ENCODE measurements at places on chromosomes 13 and 19.

DNA sequence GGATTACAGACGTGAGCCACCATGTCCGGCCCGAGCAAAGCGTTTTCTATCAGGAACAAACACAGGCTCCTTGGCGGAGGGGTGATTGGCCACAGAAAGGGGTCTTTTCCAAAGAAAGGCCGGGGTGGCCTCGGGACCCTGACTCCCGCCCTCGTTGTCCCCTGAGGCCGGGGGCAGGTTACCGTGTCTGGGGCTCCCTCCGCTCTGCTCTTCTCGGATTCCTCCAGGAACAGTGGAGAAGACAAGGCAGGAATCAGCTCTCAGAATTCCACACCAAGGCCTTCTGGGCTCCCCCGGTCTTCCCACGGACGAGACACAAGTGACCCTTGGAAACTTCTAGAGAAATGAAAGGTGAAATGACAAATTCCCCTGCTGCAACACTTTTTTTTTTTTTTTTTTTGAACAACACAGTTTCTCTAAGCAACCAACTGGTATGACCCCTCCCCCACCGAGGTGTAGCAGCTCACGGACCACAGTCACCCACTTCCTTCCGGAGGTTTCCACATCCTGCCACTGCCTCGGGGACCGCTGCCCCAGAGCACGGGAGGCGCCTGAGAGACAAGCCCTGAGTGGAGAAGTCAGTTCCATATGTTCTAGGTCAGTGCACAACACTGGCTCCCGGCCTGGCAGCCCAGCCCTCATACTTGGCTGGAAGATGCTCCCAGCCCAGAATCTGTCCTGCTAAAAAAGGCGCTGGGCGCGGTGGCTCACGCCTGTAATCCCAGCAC lies 11.0 kb downstream of the MOB3A start:
- peak; percentile 85 for DNase-seq

DNA sequence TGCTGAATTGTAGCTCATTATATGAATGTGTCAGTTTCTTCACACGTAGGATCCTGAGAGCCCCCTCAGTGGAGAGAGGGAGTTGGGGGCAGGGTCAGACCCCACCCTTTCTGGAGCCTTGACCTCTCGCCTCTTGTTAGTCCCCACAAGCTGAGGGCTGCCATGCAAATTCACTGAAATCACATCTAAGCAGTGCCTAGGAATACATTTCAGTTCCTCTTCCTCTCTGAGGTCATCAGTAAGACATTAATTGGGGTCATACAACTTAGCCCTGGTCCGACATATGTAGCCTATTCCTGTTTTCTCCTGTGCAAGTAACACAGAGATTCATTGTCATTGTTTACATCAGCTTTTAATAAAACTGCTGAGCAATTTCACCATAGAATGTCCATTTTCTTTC lies 30.0 kb downstream of the MYO9B start:
- DNase-seq: no peak

DNA sequence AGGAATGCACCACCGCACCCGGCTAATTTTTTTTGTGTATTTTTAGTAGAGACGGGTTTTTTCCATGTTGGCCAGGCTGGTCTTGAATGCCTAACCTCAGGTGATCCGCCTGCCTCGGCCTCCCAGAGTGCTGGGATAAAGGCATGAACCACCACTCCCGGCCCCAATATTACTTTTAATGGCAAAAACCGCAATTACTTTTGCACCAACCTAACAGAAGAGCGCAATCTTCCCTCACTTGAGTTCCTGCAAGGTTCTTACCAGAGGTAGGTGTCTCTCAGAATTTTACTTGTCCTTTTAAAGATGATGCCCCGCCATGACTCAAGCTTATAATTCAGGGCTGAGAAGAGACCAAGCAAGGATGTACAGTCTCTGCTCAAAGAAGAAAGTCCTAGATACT lies 1774.1 kb upstream of the PCDH20 start:
- DNase-seq: no peak

GRCh38 chr19:50601407-50602088 lies 33.3 kb upstream of the LRRC4B start:
- DNase-seq: no peak

DNA sequence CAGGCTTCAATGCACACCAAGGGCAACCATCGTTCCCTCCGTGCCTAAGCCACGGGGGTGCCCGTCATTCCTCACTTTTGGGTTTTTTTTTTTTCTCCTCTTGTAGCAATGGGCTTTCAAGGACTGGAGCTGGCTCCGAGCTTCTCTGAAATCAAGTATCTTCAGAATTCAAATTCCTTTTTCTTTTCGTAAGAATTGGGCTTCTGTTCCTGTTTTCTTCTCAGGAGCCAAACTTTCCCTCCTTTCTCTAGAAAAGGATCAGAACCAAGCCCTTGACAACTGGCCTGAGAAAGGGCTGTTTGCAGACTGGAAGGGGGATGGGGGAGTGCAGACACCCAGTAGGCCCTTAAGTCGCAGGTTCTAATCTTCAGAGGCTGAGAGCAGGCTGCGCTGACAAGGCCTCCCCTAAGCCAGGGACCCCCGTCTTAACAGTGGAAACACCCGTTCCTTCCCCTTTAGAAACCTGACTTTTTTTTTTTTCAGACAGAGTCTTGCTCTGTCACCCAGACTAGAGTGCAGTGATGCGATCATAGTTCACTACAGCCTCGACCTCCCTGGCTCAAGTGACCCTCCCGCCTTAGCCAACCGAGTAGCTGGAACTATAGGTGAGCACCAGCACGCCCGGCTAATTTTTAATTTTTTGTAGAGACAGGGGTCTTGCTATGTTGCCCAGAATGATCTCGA lies 51.6 kb downstream of the RFX2 start:
- DNase-seq: no peak

DNA sequence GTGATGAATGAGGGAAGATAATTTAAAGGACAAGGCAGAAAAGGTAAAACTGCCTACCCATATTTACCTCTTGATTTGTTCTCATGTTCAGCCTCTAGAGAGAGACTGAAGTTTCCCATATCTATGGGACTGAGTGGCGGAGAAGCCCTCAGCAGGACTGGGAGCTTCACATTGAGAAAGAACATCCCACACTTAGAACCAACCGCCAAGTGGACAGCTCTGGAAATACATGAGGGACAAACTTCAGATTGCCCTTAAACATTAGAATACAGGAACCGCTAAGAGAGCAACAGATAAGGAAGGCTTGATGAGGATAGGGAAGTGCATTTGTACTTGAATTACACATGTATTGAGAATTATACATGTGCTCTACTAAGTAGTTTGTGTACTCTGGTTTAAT lies 316.0 kb upstream of the MIR17HG start:
- no peak for DNase-seq

DNA sequence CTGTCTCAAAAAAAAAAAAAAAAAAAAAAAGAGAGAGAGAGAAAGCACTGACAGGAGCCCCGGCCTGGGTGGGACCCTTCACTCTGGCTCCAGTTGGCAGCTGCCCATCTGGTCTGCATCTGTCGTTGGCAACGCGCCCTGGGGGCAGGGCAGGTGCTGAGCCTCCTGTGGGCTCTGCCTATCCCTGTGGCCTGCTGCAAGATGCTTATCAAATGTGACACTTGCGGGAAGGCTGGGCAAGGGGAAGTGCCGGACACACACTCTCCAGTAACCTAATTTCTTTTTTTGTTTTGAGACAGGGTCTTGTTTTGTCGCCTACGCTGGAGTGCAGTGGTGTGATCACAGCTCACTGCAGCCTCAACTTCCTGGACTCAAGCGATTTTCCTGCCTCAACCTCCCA lies 10.7 kb upstream of the KPTN start:
- DNase-seq: no peak

- DNase-seq: peak; percentile 36
Observed at GRCh38 chr13:42574435-42575311, 721 bp downstream of the TNFSF11 start.

DNA sequence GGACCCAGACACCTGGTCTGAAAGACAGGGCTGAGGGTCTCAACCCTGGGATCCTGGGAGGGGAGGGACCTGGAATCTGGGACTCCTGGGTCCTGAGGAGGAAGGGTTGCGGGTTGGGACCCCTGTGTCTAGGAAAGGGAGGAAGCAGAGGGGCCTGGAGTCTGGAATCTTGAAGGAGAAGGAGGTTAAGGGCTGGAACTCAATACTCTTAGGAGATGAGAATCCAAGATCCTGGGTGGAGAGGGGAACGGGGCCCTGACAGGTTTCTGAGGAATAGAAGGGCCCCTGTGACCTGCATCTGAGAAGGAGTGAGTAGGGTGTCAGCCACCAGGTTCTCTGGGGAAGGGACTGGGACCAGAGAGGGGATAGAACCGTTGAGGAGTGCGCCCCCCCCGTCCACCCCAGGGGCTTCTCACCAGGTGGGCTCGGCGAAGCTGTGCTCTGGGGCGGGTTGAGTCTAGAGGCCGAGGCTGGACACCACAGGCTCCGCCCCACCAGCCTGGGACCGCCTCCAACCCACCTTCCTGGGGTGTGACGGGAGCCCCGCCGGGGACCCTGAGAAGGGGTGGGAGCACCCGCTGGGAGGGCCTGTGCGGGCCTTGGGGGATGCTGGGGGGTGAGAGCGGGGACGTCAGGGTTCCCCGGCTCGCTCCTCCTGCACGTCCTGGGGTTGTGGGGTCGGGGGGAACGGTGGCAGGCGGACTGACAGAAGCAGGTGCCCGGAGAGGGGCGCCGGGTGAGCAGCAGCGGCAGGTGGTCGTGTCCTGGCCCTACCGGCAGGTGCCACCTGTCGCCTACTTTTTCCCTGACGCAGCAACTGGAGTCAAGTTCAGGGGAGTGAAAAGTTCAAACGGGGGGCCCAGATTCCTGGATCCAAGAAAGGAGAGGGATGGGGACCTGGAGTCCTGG lies at the start of gene MAMSTR:
MAMSTR (minus strand) TSS at position 463 of the 909 bp plus-strand sequence. CDS start 694 bp downstream, outside the sequence.
- DNase-seq: no peak

GRCh38 chr13:46334035-46334822 lies 52.8 kb downstream of the RUBCNL start:
- DNase-seq: no peak

DNA sequence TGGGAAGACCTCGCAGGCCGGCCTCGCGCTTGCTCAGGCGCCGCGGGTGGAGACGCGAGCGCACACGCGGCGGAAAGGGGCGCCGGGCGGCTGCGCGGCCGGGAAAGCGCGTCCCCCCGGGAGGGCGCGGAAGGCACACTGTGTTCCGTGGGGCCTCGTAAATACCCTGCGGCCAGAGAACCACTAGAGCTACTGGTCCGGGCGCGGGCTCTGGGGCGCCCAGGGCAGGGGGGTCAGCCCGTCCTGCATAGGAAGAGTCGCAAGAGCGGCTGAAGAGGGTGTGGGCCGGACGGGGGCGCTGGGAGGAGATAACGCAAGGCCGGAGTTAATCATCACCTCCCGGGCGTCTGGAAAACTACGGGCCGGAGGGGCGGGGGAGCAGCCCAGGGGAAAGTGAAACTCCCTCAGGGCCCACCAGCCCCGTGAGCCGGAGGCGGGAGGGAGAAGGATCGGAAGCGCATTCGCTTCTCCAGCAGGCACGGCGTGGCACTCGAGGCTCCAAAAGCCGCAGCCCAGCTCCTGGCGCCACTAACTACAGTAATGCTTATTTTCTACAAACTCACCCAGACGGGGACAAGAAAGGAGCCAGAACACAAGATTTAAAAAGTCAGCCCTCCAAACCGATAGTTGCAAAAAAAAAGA lies 1.1 kb upstream of the WBP4 start:
- DNase-seq: peak; percentile 64

GRCh38 chr13:74575729-74576125 lies 441.5 kb upstream of the KLF12 start:
- peak; percentile 37 for DNase-seq

GRCh38 chr13:51618626-51619025 lies 34.4 kb downstream of the WDFY2 start:
- DNase-seq: no peak

- DNase-seq: no peak
Observed at GRCh38 chr13:66322193-66322740, 907.9 kb downstream of the PCDH9 start.

DNA sequence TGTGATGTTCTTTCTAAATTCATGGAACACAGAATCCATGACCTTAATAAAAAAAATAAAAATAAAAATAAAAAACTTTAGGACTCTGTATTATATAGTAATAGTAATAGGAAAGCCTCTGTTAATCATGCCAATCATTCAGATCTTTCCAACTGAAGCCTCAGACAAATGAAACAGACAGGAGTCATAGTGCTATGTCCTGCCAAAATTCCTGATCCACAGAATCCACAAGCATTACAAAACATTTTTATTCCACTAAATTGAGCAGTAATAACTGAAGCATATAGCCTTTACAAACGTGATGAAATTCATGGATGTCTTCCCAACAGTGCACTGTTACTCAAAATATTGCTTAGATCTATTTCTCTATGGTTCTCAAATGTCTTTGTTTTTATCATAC lies 820.6 kb upstream of the PCDH9 start:
- no peak for DNase-seq

- no peak for DNase-seq
Observed at GRCh38 chr19:38516802-38517201, 83.3 kb downstream of the RYR1 start.

Data from activated CD4-positive, alpha-beta T cell treated with anti-CD3 and anti-CD28 coated beads for 24 hours (primary cell).